ENCODE measurements at places on chromosomes 1 and 21. TPM values are rescaled to one million over a fixed set of nuclear protein-coding genes. Genes with fewer than 3 reads are reported as not detected.

Gene OPRD1
- total RNA-seq, result 0.79 TPM

Gene TNFRSF8
- 0.22 TPM for total RNA-seq

Gene DSCAM
- 0.18 TPM for total RNA-seq

Gene PTCH2
- 0.89 TPM for total RNA-seq

Gene XCL1
- total RNA-seq, result not detected

Gene PTBP2
- total RNA-seq, result 17.7 TPM

Gene BARHL2
- not detected for total RNA-seq

Gene HSD3B1
- total RNA-seq, result 2.8 TPM

Gene TRIM46
- 13.6 TPM for total RNA-seq

Gene KRTAP19-3
- not detected for total RNA-seq

Gene HORMAD1
- total RNA-seq, result not detected

Gene TINAGL1
- 3.9 TPM for total RNA-seq

Gene CHRM3
- total RNA-seq, result 1.1 TPM

Gene OR2AK2
- not detected for total RNA-seq

Gene S100A7
- not detected for total RNA-seq

Gene VHLL
- total RNA-seq, result 0.34 TPM

Gene CFAP74
- not detected for total RNA-seq

Gene CAPN9
- not detected for total RNA-seq

Gene BCAR3
- 30.0 TPM for total RNA-seq

Gene MIXL1
- total RNA-seq, result 0.16 TPM

Gene GSTM3
- 26.1 TPM for total RNA-seq

Gene UMODL1
- 0.10 TPM for total RNA-seq

Gene TBX19
- 1.1 TPM for total RNA-seq
